ENCODE measurements at places on chromosomes 6 and 20.

- DNase-seq: no peak
These were observed 6.4 kb downstream of the CNKSR3 start for GRCh38 chr6:154504102-154504501.

- no peak for DNase-seq
These were observed 38.0 kb upstream of the HIVEP1 start for GRCh38 chr6:11974089-11974488.

GRCh38 chr20:17867131-17867925 lies 101.3 kb downstream of the SNX5 start:
- DNase-seq: no peak

DNA sequence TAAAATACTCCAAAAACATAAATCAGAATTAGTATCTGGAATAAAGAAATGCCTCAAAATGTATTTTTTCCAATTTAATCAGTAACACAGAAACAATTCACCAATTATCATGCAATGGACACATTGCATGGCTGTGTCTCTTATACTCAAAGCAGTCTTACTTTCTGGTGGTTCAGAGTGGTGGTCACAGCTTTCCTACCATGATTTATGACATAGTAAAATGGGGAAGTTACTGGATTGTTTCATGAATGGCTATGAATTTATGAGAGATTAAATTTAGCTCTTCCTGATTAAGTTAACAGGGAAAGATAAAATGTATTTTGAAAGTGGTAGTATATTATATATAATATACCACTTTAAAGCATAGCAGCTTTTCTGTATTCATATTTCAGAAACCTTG lies 331.5 kb upstream of the MAP3K7 start:
- DNase-seq: no peak

DNA sequence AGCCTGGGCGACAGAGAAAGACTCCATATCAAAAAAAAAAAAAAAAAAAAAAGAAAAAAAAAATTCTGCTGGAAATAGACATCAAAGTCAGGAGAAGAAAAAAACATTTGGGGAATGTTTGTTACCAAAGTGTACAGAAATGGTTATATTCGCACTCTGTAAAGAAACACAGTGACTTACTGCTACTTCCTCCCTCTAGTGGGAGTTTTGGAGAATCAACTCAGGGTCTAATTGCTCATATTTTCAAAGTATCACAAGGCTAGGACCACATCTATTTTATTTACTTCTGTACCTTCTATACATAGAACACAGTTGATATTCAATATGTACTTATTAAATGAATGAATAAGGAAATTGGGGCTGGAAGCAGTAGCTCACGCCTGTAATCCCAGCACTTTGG lies 24.4 kb downstream of the ARG1 start:
- DNase-seq: no peak

GRCh38 chr6:42694586-42694985 lies 27.8 kb downstream of the PRPH2 start:
- DNase-seq: no peak

GRCh38 chr6:136592930-136593673 lies 42.9 kb upstream of the MAP7 start:
- DNase-seq: peak; percentile 94

GRCh38 chr6:114039841-114040240 lies 68.9 kb upstream of the HDAC2 start:
- DNase-seq: peak; percentile 56

GRCh38 chr6:95091823-95092436 lies 485.4 kb upstream of the MANEA start:
- DNase-seq: peak; percentile 21

DNA sequence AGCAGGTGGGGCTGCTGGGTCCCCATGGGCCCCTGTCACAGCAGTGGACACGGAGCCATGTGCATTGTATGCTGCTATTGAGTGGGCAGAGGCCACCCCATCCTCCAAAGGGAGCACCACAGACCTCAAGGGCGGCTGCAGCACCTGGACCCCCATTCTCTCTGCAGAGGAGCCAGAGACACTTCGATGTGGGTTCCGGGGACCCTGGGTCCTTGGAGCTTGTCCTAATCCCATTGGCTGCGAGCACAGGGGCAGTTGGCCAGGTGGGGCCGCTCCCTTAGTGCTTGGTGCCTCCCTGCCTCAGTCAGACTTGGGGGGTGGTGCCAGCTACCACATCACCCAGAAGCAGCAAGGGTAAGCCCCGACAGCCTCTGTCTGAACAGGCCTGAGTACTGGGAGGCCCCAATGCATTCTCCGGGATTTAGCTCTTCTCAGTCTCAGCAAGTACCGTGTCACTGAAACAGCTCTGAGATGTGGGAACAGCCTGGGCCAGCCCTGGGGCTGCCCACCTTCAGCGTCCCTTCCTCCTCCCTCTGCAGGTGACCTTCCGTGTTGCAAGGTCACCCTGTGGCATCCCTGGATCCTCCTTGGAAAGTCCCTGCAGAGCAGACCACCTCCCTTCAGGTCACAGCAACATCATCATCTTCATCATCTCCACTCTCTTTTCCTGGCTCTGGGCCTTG lies 73.9 kb downstream of the GINS1 start:
- DNase-seq: no peak

GRCh38 chr20:43563429-43563828 lies 4.6 kb downstream of the SGK2 start:
- no peak for DNase-seq

Data from inflammatory macrophage (primary cell).